Keratinocyte (primary cell): ENCODE measurements at places on chromosomes 7 and 10.

DNA sequence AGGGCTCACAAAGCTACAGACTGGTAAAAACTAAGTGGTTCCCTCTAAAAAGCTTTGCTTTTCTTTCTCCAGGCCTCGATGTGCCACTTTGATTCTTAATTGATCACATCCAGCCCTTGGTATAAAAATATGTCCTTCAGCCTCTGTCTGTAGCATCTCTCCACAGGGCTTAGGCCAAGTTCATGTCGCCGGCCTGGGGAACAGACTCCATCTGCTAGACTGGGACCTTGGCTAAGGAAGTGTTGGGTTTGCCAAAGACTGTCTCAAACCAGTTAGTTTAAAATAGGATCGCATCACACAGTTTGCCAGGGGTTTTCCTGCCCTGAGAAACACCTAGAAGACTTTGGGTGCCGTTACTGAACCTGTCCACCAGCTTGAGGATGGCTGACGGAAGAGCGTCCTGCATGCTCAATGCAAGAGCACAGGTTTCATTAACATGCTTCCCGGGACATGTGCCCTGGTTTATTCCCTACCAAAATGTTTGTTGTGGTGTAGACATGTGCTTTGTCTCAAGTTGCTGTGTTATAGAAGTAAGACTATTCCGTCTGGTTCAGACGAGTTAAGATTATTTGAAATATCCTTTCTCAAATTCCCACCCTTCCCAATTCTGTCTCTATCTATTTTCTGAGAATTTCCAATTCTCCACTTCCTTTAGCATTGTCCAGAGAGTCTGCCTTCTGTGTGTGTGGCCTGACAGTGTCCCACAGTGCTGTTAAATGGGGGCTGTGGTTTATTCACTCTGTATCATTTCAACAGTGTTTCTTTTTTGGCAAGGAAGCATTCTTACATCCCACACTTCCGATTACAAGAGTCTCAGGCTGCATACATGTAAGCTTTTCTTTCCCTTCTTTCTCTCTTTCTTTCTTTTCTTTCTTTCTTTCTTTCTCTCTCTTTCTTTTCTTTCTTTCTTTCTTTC is 334.7 kb downstream of the INHBA start:
- no peak overlapping the region for H3K4me3 ChIP-seq
- no peaks in the 10 kb centered on the region for H3K36me3 ChIP-seq
- no peak for DNase-seq
- H3K4me1 ChIP-seq = no peaks in the 10 kb centered on the region
- H3K27ac ChIP-seq = no peak overlapping the region

GRCh38 chr7:74176555-74176954 is 2.4 kb downstream of the EIF4H start:
- DNase-seq = no peak
- H3K27ac ChIP-seq = peak overlapping the region; percentile 7
- no peaks in the 10 kb centered on the region for H3K27me3 ChIP-seq
- H3K36me3 ChIP-seq = peaks cover 6% of the 10 kb centered on the region

DNA sequence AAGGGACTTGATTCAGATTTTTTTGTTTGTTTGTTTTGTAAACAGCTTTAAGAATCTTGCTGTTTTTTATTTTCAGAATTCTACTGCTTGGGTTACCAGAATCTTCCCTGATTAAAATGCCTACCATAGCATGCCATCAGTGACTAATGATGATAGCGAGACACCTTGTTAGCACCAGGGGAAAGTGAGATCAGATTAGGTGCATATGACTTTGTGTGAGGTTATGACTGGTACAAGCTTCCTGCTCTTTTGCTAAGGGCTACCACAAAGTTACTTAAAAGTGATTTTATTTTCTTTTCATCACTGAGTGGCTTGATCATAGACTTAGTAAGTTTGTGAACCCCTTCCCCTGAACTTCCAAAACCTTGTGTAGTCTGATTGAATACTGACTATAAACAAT is 93.5 kb downstream of the SND1 start:
- H3K4me3 ChIP-seq = no peak overlapping the region
- H3K36me3 ChIP-seq = peaks cover 4% of the 10 kb centered on the region
- no peak overlapping the region for H3K27ac ChIP-seq
- no peaks in the 10 kb centered on the region for H3K4me1 ChIP-seq

DNA sequence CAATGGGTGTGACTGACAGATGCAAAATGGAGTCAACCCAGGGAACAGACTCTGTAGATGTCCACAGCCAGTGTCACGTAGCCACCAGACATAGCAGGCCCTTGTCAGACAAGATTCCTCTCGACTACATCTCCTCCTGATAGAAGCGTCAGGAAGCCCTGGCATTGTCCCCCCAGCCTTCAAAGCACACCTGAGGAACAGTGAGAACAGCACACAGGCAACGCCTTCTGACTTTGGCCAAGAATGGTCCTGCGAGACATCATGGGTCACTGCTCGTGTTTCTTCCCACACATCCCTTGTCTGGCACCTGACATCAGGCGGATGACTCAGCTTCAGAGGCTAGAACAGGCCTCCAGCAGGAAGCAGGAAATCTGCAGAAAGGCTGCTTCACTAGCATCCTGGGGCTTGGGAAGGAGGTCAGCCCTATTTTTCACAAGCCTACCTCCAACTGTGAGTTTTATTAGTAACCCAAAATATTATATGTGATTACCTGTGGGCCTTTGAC is 52.8 kb upstream of the GPR26 start:
- H3K27me3 ChIP-seq = no peaks in the 10 kb centered on the region
- no peak for DNase-seq
- no peak overlapping the region for H3K27ac ChIP-seq

GRCh38 chr10:61992671-61993668 is 91.5 kb downstream of the ARID5B start:
- peak; percentile 44 for DNase-seq
- H3K27ac ChIP-seq = peak overlapping the region; percentile 96
- no peaks in the 10 kb centered on the region for H3K27me3 ChIP-seq
- H3K4me1 ChIP-seq = peaks cover 29% of the 10 kb centered on the region
- H3K4me3 ChIP-seq = peak overlapping the region; percentile 60

DNA sequence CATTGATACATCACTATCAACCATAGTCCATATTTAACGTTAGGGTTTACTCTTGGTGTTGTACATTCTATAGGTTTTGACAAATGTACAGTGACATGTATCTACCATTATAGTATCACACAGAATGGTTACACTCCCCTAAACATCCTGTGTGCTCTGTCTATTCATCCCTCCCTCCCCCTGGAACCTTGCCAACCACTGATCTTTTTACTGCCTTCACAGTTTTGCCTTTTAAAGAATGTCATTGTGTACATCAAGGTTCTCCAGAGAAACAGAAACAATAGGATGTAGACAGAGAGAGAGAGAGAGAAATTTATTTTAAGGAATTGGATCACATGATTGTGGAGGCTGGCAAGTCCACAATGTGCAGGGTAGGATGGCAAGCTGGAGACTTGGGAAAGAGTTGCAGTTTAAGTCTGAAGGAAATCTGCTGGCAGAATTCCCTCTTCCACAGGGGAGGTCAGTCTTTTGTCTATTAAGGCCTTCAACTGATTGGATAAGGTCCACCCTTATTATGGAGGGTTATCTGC is 45.1 kb upstream of the CCNJ start:
- no peaks in the 10 kb centered on the region for H3K4me1 ChIP-seq
- H3K36me3 ChIP-seq = no peaks in the 10 kb centered on the region
- no peak for DNase-seq
- H3K4me3 ChIP-seq = no peak overlapping the region
- H3K27me3 ChIP-seq = no peaks in the 10 kb centered on the region

DNA sequence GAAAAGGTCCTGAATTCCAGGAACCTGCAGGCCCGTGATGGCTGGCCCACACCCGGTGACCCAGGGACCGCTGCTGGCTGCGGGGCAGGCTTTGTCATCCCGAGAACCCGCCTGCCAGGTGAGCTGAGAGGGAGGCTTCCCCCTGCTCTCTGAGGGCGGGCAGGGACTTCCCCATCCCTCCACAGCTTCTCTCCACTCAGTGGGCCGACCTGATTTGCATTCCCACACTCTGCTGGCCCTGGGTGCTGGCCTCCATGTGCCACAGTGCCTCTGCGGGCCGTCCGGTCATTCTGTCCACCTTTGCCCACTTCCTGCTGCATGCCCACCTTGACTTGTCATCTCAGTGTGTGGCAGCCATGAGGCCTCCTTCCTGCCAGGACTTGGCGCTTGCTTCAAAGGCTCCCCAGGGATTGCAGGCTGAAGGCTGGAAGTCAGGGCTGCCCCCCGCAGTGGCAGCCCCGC is 35.3 kb downstream of the PALD1 start:
- no peaks in the 10 kb centered on the region for H3K36me3 ChIP-seq
- H3K4me1 ChIP-seq = peaks cover 8% of the 10 kb centered on the region
- no peaks in the 10 kb centered on the region for H3K27me3 ChIP-seq

DNA sequence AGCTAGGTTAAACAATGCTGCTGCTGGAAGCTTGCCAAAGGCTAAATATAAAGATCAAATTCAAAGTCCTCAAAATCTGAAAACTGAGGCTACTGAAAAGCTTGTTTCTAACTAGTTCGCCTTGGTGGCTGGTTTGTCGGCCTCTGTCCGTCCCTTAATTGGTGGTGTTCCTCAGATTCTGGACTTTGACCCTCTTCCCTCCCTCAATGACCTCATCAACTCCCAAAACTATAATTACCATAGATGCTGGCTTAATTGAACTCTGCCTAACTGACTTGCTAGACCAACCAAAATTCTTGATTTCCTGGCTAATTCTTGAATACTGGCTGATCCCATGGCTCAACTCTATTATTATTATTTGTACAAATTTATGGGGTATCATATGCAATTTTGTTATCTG is 15.6 kb downstream of the ARHGAP21 start:
- no peaks in the 10 kb centered on the region for H3K27me3 ChIP-seq
- H3K4me1 ChIP-seq = peaks cover 24% of the 10 kb centered on the region
- no peak for DNase-seq

GRCh38 chr7:50357426-50357825 is 52.9 kb downstream of the IKZF1 start:
- no peak overlapping the region for H3K27ac ChIP-seq
- DNase-seq = no peak
- peaks cover 10% of the 10 kb centered on the region for H3K27me3 ChIP-seq
- no peak overlapping the region for H3K4me3 ChIP-seq
- H3K36me3 ChIP-seq = no peaks in the 10 kb centered on the region

- no peak overlapping the region for H3K4me3 ChIP-seq
- no peak for DNase-seq
- no peaks in the 10 kb centered on the region for H3K27me3 ChIP-seq
- H3K36me3 ChIP-seq = no peaks in the 10 kb centered on the region
- peaks cover 3% of the 10 kb centered on the region for H3K4me1 ChIP-seq
Observed at GRCh38 chr10:14688606-14689005, 86.1 kb downstream of the FAM107B start.

- H3K36me3 ChIP-seq = no peaks in the 10 kb centered on the region
- DNase-seq = no peak
- H3K27me3 ChIP-seq = no peaks in the 10 kb centered on the region
- H3K4me1 ChIP-seq = peaks cover 10% of the 10 kb centered on the region
- no peak overlapping the region for H3K4me3 ChIP-seq
- H3K27ac ChIP-seq = no peak overlapping the region
Observed at GRCh38 chr7:47413526-47414341, 168.2 kb downstream of the TNS3 start.

DNA sequence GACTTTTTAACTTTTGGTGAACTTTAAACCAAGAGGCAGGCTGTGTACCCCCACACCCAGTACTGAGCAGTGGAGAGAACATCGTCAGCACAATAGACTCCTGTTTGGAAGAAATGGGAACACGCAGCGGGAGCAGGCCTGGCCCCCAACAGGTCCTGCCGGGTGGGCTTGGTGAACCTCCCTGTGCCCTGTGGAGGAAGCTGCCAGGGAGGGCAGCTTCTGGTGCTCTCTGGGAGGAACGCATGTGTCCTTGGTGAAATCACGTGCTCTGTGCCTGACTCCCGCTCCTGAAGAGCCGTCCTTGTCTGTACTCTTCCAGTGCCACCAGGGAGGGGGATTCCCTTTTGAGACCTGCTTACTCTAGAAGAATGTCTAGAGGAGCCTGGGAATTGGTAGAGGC is 31.6 kb downstream of the CHAT start:
- H3K4me1 ChIP-seq = no peaks in the 10 kb centered on the region
- no peaks in the 10 kb centered on the region for H3K36me3 ChIP-seq
- DNase-seq = no peak
- no peak overlapping the region for H3K27ac ChIP-seq
- H3K4me3 ChIP-seq = no peak overlapping the region

DNA sequence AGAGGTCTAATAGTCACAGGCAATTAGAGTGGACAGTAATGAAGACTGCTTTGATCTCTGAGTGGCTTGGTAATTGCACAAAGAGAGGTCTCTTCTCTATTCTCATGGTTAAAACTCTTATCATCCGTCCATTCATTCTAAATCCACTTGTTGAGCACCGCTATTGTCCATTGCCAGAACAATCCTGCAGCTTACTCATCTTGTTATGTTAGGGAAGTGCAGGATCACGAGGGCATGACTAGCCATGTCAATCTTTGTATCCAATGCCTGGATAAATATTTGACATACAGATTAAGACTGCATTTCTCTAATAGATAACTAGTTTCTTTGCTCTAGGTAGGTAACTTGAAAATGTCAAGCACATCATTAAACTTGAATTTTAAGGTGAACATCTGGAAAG is 14.9 kb downstream of the SFTPD start:
- H3K27ac ChIP-seq = no peak overlapping the region
- H3K36me3 ChIP-seq = no peaks in the 10 kb centered on the region
- H3K27me3 ChIP-seq = peaks cover 16% of the 10 kb centered on the region

- H3K4me1 ChIP-seq = peaks cover 3% of the 10 kb centered on the region
- no peak overlapping the region for H3K27ac ChIP-seq
- H3K4me3 ChIP-seq = no peak overlapping the region
- H3K36me3 ChIP-seq = no peaks in the 10 kb centered on the region
- DNase-seq = no peak
- H3K27me3 ChIP-seq = no peaks in the 10 kb centered on the region
Observed at GRCh38 chr10:120480848-120481247, 23.8 kb downstream of the PLPP4 start.

DNA sequence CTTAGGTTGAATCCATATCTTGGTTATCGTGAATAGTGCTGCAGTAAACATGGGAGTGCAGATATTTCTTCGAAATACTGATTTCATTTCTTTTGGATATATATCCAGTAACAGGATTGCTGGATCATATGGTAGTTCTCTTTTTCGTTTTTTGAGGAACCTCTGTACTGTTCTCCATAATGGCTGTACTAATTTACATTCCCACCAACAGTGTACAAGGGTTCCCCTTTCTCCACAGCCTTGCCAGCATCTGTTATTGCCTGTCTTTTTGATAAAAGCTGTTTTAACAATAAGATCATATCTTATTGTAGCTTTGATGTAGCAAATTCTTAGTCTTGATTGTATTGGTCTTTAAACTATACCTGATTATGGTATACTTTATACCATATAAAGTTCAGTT is 45.3 kb downstream of the ZNRF2 start:
- H3K4me3 ChIP-seq = no peak overlapping the region
- no peak overlapping the region for H3K27ac ChIP-seq
- no peaks in the 10 kb centered on the region for H3K27me3 ChIP-seq
- DNase-seq = no peak
- H3K36me3 ChIP-seq = no peaks in the 10 kb centered on the region
